ENCODE measurements at places on chromosomes 2 and 18.

- no peak for DNase-seq
These were observed 160.7 kb downstream of the LDLRAD4 start for GRCh38 chr18:13379062-13379865.

GRCh38 chr18:8705961-8706790 is 820 bp downstream of the MTCL1 start:
- peak; percentile 29 for DNase-seq

GRCh38 chr18:6744816-6745455 is 15.4 kb downstream of the ARHGAP28 start:
- DNase-seq = no peak

DNA sequence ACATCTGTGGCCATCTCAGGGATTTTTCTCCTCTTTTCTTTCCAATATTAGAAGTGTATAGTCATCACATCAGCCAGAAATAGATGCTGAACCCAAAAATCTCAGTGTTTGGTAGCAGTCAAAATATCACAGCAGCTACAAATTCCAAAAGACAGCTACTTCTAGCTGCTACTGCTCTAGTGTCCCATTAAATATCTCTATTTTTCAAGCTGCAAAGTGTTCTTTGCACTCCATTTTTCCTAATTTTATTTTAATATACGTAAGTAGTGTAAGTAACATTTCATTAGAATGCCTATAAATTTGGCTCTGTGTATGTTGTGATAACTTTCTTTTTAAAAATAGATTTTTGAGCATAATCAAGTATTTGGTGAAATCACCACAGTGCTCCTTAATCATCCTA is 967.3 kb downstream of the BCL11A start:
- DNase-seq = no peak

- no peak for DNase-seq
These were observed 50.6 kb downstream of the ST3GAL5 start for GRCh38 chr2:85838181-85838580.

Measured in stimulated activated CD4-positive, alpha-beta T cell treated with anti-CD3 and anti-CD28 coated beads, Interleukin-2, amount 100 ng/mL, for 24 hours (primary cell).